Esophagus mucosa (tissue), 1 donor: ENCODE measurements at places on chromosomes 2 and 18.

DNA sequence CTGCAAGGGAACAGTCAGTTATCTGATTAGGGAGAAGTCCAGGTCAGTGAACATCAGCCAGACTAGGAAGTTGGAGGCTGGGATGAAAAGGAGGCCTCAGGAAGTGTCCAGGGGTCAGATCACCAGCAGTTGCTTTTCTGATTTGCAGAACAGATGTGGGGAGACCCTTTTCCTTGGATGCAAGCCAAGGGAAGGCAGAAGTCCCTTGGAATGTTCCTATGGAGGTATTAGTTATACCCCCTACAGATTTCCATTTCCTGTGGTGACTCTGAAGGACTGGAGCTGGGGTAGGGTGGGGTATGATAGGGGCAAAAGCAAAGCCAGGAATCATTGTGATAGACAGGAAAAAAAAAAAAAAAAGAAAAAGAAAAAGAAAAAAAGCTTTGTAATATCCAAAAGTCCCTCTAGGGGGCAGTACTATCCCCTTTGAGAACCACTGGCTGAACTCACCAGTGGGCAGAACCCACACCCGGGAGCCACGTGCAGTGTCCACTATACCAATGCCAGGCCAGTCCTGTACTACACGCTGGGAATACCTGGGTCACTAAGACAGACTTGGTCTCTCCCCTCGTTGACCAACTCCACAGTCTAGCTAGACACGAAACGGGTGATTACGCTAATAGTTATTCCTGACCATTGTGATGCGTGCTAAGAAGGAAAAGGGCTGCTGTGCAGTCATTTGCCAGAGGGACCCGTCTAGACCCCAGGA lies 7.4 kb downstream of the DYSF start:
- peak; percentile 61 for ATAC-seq

- ATAC-seq, result no peak
These were observed 52.6 kb upstream of the ACMSD start for GRCh38 chr2:134785659-134786430.

GRCh38 chr18:58591286-58591685 lies 37.6 kb downstream of the ALPK2 start:
- ATAC-seq, result no peak

GRCh38 chr2:50401772-50402653 lies 629.9 kb downstream of the NRXN1 start:
- ATAC-seq, result peak; percentile 37

DNA sequence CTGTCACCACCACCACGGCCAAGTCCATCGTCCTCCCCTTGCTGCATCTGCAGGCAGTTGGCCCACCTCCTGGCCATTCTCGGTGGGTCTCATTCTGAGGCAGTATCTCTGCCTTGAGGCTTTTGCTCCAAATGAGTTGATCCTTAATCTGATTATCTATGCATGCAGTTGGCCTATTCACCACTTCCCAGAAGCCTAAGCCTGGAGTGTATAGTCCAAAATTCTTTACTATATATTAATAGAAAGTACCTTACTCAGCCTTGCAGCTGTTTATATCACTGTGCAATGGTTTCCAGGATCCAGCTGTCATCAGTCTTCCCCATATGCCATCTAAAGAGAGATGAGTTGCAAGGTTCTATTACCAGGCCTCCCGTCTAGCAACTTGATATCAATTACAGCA lies 292.4 kb downstream of the SS18 start:
- ATAC-seq, result no peak

DNA sequence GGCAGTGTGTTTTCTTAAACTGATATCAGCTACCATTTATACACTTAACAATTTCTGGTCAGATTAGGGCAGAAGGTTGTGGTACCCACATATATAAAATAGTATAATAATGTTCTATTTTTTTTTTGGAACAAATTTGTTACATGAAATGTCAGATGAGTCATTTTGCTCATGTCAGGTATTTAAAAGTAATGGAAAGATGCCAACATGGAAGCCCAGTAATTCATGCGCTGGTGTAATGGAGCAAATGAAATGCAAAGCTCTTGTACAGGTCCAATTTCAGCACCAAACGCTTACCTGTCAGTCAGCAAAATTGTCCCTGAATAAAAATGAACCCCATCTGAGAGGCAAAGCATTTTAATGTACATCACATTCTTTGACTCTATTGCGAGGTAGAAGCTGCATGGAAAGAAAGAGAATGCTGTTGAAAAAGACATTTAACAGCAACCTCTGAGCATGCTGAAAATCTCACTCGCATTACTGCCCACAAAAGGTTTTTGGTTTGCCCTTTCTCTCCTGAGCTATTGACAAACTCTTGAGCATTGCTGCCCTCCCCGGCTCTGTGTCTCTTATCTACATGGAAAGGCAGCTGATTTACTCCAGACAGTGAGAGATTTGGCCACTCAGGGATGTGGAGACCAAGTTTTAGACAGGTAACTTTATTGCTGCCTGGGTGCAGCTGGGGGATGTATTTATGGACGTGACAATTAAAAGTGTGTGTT lies 217.5 kb downstream of the CAMKMT start:
- ATAC-seq, result no peak
